ENCODE measurements at places on chromosomes 2 and 18. TPM values are rescaled to one million over a fixed set of nuclear protein-coding genes. Genes with fewer than 3 reads are reported as not detected.

DNA sequence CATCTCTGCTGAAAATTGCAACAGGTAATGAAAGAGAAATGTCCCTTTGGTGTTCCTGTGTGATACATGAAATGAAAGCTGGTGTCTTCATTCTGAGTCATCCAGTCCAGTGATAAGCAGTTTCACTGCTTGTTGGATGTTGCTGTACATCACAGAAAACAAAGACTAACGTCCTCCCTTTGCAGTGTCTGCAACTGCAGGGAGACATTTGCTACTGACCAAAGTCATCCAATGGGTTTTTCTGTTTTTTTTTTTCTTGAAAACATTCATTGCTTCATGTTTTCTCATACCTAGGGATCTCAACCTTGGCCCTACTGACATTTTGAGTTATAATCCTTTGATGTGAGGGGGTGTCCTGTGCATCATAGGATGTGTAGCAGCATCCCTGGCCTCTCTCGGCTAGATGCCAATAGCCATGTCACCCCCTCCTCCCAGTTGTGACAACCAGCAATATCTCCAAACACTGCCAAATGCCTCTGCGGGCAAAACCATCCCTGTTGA, 63.6 kb upstream of the FZD5 start:
- no peak for DNase-seq
- no peak overlapping the region for H3K4me3 ChIP-seq
- H3K36me3 ChIP-seq, result peaks cover 5% of the 10 kb centered on the region
- no peak overlapping the region for H3K27ac ChIP-seq

GRCh38 chr2:126635281-126635680, 20.7 kb upstream of the GYPC start:
- no peaks in the 10 kb centered on the region for H3K27me3 ChIP-seq
- no peak for DNase-seq
- H3K4me3 ChIP-seq, result no peak overlapping the region
- H3K4me1 ChIP-seq, result no peaks in the 10 kb centered on the region
- no peak overlapping the region for H3K27ac ChIP-seq
- no peaks in the 10 kb centered on the region for H3K36me3 ChIP-seq

DNA sequence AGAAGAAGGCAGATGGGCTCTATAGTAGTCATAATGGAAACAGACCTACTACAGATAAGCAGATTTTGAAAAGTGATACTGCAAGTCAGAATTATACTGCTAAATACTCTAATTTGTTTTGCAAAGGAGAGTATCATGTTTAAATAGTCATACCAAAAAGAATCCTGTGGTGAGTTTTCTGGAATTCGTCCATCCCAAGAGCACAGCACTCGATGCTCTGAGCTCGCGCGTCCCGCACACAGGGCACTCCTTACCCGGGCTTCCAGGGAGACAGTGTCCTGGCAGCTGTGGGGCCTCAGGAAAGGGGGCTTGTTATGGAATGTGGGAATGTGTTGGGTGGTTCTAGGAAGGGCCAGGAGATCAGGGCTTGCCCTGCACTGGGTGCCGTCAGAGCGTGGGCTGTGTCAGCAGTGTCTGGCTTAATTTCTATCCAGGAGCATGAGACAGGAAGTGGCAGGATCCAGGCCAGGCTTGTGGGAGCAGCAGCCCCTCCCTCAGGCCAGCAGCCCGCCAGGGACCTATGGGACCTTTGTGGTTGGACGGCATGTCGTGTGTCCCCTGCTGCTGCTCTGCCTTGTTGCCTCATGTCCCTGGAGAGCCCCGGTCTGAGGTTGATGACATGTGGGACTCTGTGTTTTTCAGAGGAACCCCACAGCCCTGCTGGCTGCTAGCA, 193.2 kb upstream of the TPO start:
- peaks cover 10% of the 10 kb centered on the region for H3K4me1 ChIP-seq
- DNase-seq, result no peak
- no peak overlapping the region for H3K4me3 ChIP-seq
- H3K36me3 ChIP-seq, result no peaks in the 10 kb centered on the region

DNA sequence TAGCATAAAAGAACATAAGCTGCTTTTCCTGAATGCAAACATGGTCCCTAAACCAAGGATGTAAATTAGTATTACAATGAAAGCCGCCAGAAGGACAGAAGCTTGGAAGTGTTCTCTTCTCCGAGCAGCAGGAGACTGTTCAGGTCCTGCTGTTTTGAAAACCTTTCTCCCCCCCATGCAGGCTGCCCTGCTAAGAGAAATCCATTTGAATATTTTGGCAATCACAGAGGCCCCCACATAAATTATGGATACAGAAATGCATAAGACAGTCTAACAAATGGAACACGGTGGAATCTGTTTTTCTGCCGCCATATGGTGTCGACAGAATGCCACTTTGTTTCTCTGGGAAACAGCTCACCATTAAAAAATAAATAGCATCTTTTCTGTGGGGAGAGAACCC, 600.4 kb upstream of the KLHL29 start:
- H3K27me3 ChIP-seq, result no peaks in the 10 kb centered on the region
- no peaks in the 10 kb centered on the region for H3K4me1 ChIP-seq
- no peaks in the 10 kb centered on the region for H3K36me3 ChIP-seq
- peak; percentile 95 for DNase-seq

Gene UGT1A4
- total RNA-seq, result not detected

Gene C2orf42
- 24.8 TPM for total RNA-seq

Data from spinal cord (tissue), 10 donors.